Dorsolateral prefrontal cortex (tissue), 122 donors: ENCODE measurements at places on chromosomes 13 and 19.
A peak's percentile ranks its signal among the peaks of the same experiment; 100 is the strongest.

DNA sequence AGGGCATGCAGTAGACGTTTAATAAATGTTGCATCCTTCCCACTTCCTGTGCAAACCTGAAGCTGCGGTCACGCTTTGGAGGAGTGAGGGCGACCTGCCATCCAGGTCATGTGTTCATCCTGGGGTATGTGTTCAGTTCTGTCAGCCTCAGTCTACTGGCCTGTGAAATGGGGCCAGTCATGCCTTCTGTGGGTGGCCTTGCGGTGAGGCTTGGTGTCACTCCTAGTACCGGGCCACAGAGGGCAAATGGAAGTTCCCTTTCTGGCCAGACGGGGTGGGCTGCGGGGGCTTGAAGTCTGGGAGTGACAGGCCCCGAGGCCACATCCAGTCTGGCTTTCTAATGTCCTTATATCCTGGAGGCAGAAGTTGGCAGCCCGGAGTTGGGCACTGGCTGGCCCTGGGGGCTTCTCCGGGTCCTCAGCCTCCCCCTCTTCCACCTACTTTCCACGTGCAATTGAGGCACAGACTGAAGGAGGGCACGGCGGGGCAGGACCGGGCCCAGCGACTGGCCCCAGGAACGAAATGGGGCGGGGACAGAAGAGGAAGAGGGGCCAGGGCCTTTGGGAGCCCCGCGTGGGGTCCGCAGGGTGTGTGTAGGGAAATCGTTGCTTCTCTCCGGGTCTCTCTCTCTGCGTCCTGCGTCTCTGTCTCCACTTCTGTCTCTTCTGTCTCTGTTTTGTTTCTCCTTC is 11.1 kb downstream of the PDE4A start:
- DNase-seq, result no peak

- DNase-seq, result no peak
These were observed 8.8 kb downstream of the SAFB start for GRCh38 chr19:5631567-5632240.

DNA sequence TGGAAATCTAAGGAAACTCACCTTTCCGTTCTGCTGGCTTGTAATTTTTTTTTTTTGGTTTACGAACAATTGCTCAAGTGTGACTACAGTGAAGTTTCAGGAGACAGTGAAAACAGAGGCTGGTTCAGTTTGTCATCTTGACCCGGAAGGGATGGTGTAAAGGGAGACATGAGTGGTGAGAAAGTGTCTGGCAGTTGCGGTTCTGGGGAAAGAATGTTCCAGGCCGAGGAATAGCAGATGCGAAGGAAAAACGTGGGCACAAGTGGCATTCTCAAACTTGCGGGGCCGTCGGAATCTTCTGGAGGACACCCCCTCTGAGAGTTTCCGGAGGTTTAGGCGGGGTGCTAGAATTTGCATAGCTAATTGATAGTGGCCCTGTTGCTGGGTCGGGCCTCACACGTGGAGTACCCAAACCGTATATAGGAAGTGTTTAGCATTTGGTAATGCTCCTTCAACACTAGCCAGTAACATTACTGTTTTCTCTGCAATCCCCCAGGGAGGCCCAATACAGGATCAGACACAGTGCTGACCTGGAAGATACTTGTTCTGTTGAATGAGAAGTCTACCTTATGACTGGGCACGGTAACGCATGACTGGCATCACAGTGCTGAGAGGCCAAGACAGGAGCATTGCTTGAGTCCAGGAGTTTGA is 2.8 kb upstream of the TNFSF9 start:
- DNase-seq, result no peak

GRCh38 chr13:44125943-44126469 is 246.3 kb downstream of the LACC1 start:
- no peak for DNase-seq

GRCh38 chr19:7505682-7506384 is 10.1 kb upstream of the ZNF358 start:
- no peak for DNase-seq

- DNase-seq, result no peak
These were observed 130.8 kb upstream of the MCF2L start for GRCh38 chr13:112838038-112838841.

DNA sequence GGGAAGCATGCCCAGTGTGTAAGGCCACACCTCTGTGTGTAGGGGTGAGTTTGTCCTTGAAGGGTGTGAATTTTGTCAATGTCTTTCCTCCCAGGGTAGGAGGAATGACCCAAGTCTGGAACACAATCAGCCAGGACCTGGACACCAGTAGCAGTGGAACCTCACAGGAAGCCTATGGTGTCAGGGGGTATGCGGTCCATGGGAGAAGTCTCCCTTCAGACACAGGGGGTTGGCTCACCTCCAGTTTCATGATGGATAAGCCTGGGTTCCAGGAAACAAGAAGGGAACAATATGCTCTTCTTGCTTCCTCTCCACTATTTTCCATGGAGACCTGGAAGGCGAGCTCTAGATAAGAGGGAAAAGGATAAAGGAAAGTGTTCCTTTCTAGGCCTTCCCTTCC is 23.9 kb downstream of the B3GLCT start:
- no peak for DNase-seq

- no peak for DNase-seq
These were observed 450 bp downstream of the NDUFA11 start for GRCh38 chr19:5903056-5903623.

DNA sequence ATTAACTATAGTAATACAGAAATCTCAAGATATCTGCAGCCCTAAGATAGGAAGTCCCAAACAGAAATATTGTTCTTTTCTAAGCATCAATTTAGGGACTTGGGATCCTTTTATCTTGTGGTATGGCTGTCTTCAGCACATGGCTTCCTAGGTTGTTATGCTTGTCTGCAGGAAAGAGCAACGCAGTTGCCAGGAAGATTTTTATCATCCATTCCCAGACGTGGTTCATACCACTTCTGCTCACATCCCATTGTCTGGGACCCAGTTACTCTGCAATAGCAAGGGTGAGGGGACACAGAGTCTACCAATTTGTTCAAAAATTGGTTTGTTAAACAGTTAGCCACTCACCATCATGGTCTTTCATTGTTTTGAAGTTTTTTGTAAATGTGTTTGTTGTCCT is 85.6 kb upstream of the RXFP2 start:
- no peak for DNase-seq

DNA sequence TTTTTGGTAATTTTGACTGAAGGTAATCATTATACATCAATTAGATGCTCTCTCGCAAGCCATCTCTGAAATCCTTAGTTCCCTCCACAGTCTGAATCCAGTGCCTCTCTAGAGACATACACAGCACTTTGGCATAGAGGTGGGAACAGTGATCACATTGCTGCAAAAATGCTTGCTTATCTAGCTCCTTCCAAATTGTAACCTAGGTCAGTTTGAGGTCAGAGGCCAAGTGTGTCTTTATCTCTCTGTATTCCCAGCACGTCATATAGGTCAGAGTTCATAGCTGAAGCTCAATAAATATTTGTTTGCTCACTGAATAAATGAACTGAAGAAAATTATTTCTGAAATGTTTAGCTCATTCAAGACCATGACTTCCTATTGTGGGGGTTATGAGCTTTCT is 462.5 kb downstream of the DIAPH3 start:
- no peak for DNase-seq

- no peak for DNase-seq
These were observed 184.2 kb downstream of the LACC1 start for GRCh38 chr13:44063881-44064280.

- no peak for DNase-seq
These were observed at the start of gene HOOK2 for GRCh38 chr19:12774588-12775555. TSS of gene HOOK2 (minus strand) at chr19:12775552. CDS start at chr19:12775449, 103 bp downstream.

DNA sequence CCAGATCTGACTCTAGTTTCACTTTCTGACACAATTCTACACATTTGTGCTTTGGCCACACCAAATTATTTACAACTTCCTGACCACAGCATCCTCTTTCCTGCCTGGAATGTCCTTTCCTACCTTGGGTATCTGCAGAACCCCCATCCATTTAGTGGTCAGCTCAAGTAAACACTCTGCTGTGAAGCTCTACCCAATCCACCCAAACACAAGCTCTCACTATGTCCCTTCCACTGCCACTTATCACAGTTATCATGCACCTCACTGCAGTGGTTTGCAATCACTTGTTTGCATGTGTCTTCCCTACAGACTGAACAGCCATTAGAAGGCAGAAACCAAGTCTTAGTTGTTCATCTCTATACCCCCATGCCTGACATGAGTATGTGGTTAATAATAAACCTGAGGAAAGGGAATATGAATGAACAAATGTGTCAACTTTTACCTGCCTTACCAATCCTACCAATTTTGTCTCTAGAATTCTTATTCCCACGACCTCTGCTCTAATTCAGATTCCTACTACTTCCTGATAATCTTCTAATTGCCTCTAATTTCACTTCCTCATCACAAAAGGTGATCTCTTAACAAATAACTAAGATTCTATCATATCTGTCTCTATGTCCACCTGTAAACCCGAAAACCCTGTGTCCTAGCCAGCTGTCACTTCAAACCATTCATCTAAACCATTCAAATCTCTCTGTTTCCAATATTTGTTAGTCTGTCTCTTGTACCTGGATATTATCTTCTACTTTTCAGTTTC is 25.1 kb downstream of the LNX2 start:
- no peak for DNase-seq

GRCh38 chr19:31517224-31518180 is 168.3 kb upstream of the TSHZ3 start:
- DNase-seq, result no peak

- no peak for DNase-seq
These were observed 566 bp downstream of the TIMM13 start for GRCh38 chr19:2426611-2427428.

- DNase-seq, result no peak
These were observed 134.5 kb downstream of the IRS2 start for GRCh38 chr13:109651854-109652253.

DNA sequence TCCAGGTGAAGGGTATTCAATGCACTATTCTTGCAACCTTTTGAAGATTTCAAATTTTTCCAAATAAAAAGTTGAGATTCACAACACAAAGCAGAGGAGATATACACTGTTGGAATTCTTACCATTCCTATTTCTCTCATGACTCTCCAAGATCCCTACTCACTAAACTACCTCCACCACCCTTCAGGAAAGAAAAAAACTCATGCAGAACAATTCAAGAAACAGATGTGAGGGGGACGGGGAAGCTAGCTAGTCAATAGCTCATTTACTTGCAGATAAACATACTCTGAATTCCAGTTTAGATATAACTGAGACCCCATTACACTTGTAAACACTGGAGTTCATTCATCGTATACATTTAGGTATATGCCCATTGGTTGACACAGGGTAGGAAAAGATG is 90.0 kb upstream of the SERP2 start:
- no peak for DNase-seq

DNA sequence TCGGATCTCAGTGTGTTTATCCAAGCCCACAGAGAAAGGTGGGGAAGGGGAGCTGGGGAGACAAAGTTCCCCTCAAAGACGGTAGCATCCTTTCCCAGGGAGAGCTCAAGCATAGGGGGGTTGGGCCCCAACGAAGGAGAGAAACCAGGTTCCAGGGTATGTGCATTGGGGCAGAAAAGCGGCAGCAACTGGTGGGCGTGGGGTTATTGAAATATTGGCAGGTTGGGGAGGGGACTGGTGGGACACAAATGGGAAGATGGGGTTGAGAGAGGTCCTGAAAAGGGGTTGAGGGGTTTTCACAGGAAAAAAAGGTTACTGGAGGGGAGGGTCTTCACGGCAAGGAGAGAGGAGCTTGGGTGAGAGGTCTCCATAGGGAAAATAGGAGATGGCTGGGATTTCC is 1.0 kb downstream of the ASF1B start:
- no peak for DNase-seq

GRCh38 chr13:100818711-100819110 is 144.1 kb upstream of the TMTC4 start:
- DNase-seq, result peak; percentile 7

- no peak for DNase-seq
These were observed 671.6 kb downstream of the PCDH9 start for GRCh38 chr13:66558506-66558905.

GRCh38 chr19:55836340-55836739 is at the start of gene NLRP4:
TSS of gene NLRP4 (plus strand) at chr19:55836540. CDS start at chr19:55852081, 15,541 bp downstream.
- DNase-seq, result no peak

DNA sequence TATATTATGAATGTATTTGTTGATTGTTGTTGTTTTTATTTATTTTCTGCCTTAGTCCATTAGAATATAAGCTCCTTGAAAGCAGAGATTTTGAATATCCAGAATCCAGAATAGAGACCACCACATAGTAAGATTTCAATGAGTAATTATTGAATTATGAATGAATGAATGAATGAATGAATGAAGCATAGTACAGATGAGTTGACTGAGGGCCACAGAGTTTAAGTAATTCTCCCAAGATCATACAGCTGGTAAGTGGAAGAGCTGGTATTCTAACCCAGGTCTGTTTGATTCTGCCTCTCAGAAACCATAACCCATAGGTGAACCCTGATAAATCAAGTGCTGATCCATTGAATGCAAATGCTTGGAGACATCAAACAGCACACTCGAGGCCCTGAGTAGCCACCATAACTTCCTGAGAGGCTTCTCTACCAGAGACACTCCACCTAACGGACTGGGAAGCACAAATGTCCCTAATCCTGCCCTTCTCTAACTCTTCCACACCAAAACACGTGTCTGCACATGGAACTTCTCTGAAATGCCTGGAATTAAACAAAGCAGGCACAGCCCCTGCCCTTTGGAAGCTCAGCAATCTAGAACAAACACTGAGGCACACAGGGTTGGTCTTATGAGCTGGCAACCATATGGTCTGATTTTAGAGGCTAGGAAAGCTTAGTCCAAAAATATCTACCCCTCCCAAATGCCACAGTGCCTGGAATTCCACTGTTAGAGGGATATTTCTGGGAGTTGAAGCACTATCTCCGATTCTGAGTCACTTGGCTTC is 190.1 kb downstream of the FOXO1 start:
- no peak for DNase-seq

- no peak for DNase-seq
These were observed 32.0 kb downstream of the MPHOSPH8 start for GRCh38 chr13:19665427-19665859.

- no peak for DNase-seq
These were observed 47.7 kb downstream of the GSX1 start for GRCh38 chr13:27839809-27840467.

- DNase-seq, result peak; percentile 80
These were observed at the start of gene PLIN5 for GRCh38 chr19:4534836-4535658. TSS of gene PLIN5 (minus strand) at chr19:4535224. CDS start at chr19:4534074, 1,150 bp downstream.

DNA sequence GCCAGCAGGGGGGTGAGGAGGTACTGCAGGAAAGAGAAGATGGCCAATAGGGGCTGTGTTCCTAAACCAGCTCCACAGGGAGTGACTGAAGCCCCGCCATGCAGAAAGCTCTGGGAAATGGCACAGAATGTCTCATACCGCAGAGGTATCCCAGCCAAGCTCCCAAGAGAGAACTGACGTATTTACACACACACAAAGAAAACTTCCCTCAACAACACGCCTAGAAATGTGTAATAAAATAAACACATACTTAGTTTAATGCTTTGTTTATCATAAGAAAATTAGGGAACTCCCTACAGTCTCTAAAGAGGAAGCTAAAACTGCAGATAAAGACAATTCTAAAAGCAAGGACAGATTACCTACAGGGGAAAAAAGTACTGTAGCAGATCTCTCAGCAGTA is 40.0 kb downstream of the ESD start:
- DNase-seq, result no peak

- no peak for DNase-seq
These were observed 12.9 kb downstream of the ZSWIM9 start for GRCh38 chr19:48183356-48183755.

- DNase-seq, result no peak
These were observed 1.3 kb downstream of the UBL3 start for GRCh38 chr13:29849071-29849631.

- DNase-seq, result no peak
These were observed 13.0 kb downstream of the YIPF2 start for GRCh38 chr19:10915130-10916091.
